ENCODE measurements at places on chromosomes 1 and 21. TPM values are rescaled to one million over a fixed set of nuclear protein-coding genes. Genes with fewer than 3 reads are reported as not detected.

GRCh38 chr1:174931214-174931613 lies 68.5 kb upstream of the CACYBP start:
- DNase-seq = no peak
- no peaks in the 10 kb centered on the region for H3K27me3 ChIP-seq
- H3K27ac ChIP-seq = no peak overlapping the region
- H3K4me3 ChIP-seq = no peak overlapping the region

NRIP1 gene
- 18.8 TPM for total RNA-seq

MSTO1 gene
- total RNA-seq = 60.3 TPM

- no peak for DNase-seq
- H3K27me3 ChIP-seq = peaks cover 42% of the 10 kb centered on the region
- H3K27ac ChIP-seq = no peak overlapping the region
- H3K36me3 ChIP-seq = no peaks in the 10 kb centered on the region
- no peaks in the 10 kb centered on the region for H3K4me1 ChIP-seq
Observed at GRCh38 chr21:42618707-42619102, 34.7 kb upstream of the PDE9A start.

DNA sequence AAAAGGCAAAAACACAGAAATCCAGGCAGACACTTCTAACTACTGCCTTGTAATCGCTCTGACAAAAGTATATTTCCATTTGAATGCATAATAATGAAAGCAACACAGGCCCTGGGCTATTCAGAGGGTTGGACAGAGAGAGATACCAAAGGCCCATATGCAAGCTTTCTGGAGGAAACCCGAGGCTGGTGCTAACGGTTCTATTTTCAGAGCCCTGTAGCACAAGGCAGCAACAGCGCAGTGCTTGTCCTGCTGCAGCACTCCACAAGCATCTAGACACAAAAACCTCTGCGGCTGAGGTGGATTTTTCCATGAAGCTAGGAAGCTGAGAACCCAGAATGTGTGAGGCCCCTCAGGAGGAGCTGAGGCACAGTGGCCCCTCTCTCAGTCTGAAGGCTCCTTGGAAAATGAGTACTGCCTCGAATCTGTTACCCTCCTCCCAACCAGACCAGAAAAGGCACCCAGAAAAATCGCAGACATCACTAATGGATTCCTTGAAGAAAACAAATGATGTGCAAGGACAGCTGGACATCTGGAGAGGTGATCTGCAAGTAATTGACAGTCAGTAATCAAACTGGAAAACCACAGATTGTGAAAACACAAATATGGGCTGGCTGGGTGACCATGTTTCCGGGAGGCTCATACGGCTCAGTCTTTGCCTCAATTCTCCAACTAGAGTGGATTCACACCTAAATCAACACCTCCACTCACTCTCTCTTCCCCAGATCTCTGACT lies 54.0 kb downstream of the COLGALT2 start:
- no peak overlapping the region for H3K27ac ChIP-seq
- H3K4me1 ChIP-seq = peaks cover 2% of the 10 kb centered on the region
- H3K4me3 ChIP-seq = no peak overlapping the region
